ENCODE measurements at places on chromosomes 11 and 22.

- DNase-seq = no peak
Measured at GRCh38 chr11:117313091-117313490, 3.0 kb downstream of the BACE1 start.

DNA sequence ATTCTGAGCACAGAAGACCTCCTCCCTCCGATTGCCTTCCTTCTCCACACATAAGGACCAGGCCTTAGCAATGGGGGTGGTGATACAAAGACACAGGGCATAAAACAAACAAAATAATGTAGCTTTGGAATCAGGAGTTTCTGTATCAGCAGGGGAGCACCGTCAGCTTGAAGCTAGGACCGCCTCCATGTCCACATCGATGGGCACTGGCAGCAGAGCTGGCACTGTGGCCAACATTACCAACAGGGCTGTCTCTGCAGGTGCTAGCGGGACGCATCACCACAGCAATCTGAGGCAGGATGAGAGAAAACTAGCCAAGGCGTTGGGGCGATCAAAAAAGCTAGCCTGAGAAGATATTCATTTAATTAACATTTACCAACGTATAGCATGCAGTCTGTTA lies 201.4 kb downstream of the MAML2 start:
- DNase-seq = no peak

DNA sequence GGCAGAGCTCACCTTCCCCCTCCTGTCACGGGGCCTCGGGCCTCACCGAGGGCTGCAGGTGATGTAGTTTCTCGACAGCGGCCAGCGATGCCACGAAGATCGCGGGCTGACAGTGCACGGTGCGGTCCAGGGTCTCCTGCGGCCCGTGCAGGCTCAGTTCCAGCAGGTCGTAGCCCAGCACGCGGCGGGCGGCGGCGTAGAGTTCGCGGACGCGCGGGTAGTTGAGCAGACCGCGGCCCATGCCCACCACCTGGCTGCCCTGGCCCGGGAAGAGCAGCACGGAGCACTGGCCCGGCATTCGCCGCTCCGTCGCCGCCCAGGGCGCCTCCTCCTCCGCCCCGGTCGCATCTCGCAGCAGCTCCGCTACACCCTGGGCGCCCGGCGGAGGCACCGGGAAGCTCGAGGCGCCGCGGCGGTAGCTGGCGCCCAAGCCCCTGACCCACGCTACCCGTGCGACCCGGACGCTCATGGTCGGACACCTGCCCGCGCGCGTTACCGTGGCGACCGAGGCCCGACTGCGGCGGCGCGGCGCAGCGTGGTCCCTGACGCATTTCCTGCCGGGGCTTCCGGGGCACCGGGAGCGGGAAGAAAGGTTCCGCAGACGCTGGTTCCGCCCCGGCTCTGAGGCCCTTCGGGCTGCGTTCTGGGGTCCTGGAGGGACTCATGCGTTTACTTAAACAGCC lies at the start of gene MCAT:
Gene MCAT (minus strand): TSS at position 519 of the 683 bp plus-strand sequence. CDS start 50 bp downstream, at position 469.
- peak; percentile 81 for DNase-seq

DNA sequence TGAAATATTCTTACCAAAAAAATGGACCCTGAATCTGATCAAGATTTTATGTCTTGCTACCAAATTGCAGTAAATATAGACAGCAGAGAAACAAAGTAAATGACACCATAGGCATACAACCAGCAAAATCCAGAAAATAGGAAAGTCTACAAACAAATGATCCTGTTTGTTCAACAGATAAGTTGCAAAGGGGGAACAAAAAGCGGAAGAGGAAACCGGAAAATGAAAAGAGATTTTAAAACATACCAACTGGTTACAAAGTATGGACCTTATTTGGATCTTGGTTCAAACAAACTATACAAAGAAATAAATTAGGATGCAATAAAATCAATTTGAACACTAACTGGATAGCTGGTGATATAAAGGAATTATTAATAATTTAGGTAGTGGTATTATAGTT lies 92.0 kb downstream of the TMPRSS5 start:
- DNase-seq = no peak

GRCh38 chr11:120632579-120632978 lies 121.0 kb downstream of the GRIK4 start:
- no peak for DNase-seq

DNA sequence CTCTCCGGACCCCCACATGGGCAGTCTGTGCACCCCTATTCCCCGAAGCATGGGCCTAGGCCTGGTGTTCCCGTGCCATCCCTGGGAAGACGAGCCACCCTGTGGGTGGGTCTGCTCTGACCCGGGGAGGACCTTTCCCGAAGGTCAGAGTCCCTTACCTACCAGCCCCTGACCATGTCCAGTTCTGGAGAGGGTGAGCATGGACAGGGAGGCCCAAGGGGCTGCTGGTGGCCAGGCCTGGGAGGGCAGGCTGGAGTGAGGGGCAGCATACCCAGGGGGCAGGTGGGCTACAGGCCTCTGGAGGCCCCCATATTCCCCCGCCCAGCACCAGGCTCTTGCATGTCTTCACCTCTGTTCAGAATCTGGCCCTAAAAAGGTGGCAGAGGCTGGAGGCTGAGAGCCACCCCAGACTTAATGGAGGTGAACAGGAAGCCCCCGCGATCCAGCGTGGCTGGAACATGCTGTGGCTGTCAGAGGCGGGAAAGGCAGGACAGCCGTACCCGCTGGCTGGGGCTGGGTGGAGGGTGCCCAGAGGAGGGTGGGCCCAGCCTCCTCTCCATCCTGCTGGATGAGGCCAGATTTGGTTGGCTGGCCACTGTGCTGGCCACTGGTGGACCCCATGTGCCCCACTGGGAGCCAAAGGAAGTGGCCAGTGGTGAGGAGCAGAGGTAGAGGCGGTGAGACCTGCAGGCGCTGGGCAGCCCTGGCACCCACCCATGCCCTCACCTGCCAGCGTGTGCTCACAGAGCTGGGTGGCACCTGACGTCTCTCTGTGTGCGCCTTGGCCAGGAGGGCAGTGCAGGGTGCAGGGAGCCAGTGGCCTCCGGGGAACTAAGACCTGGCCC lies 11.2 kb upstream of the SYT8 start:
- DNase-seq = no peak

DNA sequence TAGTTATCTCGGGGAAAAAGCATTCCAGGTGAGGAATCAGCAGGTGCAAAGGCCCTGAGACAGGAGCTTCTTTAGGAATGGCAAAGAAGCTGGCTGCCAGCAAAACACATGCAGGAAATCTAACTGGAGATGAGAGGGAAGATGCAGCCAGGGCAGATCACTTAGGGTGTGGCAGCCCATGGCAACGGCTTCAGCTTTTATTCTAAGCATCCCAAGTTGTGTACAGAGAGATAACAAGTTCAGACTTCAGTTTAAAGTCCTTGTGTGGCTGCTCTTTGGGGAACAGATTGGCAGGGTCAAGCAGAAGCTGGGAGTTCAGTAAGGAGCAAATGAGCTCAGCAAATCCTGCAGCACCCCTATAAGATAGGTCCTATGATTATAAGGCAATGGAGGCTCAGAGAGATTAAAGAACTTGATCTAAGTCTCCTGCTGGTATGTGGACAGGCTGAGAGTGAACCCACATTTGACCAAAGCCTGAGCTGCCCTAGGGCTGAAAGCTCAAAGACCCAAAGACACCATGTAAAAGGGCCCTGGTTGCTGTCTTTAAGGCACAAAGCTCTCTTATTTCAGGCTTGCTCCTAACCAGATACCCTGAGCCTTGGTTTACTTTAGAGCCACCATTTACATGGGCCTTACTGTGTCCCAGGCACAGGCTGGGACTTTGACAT lies 466.8 kb downstream of the SOX6 start:
- no peak for DNase-seq

DNA sequence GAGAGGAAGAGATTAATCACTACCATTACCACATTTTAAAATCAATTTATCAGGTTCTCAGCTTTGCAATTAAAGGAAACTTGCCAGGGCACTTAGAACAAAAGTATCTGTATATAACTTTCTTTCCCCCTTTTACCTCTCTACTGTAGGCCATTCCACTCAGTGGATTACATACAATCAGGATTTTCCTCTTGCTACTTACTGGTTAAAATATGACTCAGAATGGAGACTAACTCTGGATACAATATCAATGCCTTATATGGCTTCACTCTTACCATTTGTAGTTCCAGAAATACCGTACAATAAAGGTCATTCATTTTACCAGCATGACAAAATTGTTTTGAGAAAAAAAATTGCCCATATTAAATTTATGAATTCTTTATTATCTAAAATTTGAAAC lies 706.8 kb downstream of the KCNA4 start:
- DNase-seq = no peak

GRCh38 chr11:69915501-69916250 lies 96.5 kb upstream of the FGF3 start:
- DNase-seq = peak; percentile 38
